ENCODE measurements at places on chromosomes 11 and 22. TPM values are rescaled to one million over a fixed set of nuclear protein-coding genes. Genes with fewer than 3 reads are reported as not detected.

MPZL3 gene
- polyA plus RNA-seq: 3.2 TPM

FAM118A gene
- 6.4 TPM for polyA plus RNA-seq

GPR83 gene
- polyA plus RNA-seq: 0.56 TPM

SAMM50 gene
- 32.4 TPM for polyA plus RNA-seq

OR8G5 gene
- not detected for polyA plus RNA-seq

TRIM29 gene
- 2.1 TPM for polyA plus RNA-seq

BLID gene
- not detected for polyA plus RNA-seq

PKNOX2 gene
- 3.5 TPM for polyA plus RNA-seq

SCGB1A1 gene
- not detected for polyA plus RNA-seq
